ENCODE measurements at places on chromosomes 4 and X. TPM values are rescaled to one million over a fixed set of nuclear protein-coding genes. Genes with fewer than 3 reads are reported as not detected.

DNA sequence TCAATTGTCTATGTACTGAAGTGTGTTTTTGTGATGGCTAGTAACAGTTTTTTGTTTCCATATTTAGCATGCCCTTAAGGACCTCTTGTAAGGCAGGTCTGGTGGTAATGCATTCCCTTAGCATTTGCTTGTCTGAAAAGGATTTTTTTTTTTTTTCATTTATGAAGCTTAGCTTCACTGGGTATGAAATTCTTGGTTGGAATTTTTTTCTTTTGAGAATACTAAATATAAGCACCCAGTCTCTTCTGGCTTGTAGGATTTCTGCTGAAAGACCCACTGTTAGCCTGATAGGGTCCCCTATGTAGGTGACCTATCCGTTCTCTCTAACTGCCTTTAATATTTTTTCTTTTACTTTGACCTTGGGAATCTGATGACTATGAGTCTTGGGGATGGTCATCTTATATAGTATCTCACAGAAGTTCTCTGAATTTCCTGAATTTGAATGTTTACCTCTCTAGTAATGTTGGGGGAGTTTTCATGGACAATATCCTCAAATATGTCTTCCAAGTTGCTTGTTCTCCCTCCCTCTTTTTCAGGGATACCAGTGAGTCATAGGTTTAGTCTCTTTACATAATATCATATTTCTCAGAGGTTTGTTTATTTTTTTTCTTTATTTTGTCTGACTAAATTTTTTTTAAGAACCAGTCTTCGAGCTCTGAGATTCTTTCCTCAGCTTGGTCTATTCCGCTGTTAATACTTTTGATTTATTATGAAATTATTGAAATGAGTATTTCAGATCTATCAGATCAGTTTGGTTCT lies 157.1 kb upstream of the PGRMC2 start:
- no peak for DNase-seq

- DNase-seq = no peak
Measured at GRCh38 chrX:51874123-51874522, 19.3 kb upstream of the MAGED1 start.

MED12 gene
- total RNA-seq = 37.4 TPM

DNA sequence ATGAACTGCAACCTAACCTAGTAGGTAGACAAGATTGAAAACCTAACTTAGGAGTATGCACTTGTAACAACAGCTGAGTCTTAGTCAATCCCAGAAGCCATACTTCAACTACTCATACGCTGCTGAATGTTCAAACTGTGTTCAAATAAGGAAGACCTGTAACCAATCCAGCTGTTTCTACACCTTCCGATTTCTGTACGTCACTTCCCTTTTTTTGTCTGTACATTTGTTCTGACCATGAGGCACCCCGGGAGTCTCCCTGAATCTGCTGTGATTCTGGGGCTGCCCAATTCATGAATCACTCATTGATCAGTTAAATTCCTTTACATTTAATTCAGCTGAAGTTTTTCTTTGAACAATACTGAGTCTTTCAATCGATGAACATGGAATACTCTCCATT lies 89.5 kb downstream of the BMP3 start:
- no peak for DNase-seq

LEF1 gene
- total RNA-seq = 0.16 TPM

- no peak for DNase-seq
Measured at GRCh38 chrX:40003428-40004245, 94.1 kb downstream of the BCOR start.

GRCh38 chr4:165106518-165106917 lies 6.1 kb downstream of the TMEM192 start:
- DNase-seq = no peak

DNA sequence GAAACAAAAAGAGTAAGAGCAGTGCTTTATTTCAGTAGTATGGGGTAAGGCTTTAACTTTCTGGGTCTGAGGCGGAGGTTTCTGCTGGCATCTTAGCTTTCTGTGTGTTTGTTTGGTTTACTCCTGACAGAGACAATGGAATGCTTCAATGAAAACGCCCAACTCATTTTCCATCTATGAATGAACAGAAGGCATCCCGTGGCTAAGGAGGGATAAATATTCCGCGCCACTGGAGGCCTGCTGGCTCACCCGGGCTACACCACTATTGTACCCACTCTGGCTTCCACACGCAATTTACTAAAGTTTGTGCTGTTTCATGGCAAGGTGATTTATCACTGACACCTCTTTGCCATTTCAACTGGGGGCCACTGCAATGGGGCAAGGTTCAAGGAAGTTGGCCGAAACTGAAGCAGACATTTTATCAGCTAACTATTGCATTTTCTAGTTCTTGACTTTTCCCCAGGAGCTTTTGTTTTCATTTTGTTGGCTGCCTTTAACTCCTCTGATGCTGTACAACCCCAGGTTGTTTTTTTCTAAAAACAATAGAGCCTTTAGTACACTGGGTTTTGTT lies 32.8 kb upstream of the PPARGC1A start:
- no peak for DNase-seq

S100G gene
- total RNA-seq = not detected

C4orf50 gene
- not detected for total RNA-seq

GRCh38 chr4:187125062-187125461 lies 401.4 kb upstream of the FAT1 start:
- no peak for DNase-seq

DNA sequence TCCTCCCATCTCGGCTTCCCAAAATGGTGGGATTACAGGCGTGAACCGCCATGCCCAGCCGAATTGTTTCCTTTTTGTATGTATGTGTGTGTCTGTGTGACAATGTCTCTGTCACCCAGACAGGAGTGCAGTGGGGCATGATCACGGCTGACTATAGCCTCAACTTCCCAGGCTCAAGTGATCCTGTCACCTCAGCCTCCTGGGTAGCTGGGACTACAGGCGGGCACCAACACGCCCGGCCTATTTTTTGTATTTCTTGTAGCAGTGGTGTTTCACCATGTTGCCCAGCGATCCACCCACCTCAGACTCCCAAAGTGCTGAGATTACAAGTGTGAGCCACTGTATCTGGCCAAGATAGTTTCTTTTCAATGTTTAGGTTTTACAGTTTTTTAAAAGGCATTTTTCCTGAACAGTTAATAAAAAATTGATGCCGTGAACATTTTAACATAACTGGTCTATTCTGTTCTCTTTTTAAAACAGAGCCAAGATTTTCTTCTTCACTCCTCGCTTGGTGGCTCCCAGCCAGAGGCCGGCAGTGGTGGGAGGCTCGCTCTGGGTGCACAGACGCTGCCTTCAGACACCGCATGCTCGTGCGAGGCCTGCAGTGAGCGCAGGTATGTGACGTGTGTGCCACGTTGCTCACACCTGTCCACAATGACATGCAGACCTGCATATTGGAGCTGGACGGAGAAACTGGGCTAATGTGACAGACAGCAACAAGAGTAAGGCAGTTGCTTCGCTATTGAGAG lies 88.5 kb downstream of the FAM193A start:
- no peak for DNase-seq

RGN gene
- total RNA-seq = 15.3 TPM

GRCh38 chrX:107025545-107025944 lies 25.5 kb upstream of the MORC4 start:
- no peak for DNase-seq

- no peak for DNase-seq
Measured at GRCh38 chr4:181523973-181524372, 719.2 kb upstream of the TENM3 start.

GRCh38 chr4:139934057-139934707 lies 219.8 kb downstream of the MAML3 start:
- no peak for DNase-seq

ATP7A gene
- total RNA-seq = 5.8 TPM

ATP11C gene
- 7.2 TPM for total RNA-seq

DNA sequence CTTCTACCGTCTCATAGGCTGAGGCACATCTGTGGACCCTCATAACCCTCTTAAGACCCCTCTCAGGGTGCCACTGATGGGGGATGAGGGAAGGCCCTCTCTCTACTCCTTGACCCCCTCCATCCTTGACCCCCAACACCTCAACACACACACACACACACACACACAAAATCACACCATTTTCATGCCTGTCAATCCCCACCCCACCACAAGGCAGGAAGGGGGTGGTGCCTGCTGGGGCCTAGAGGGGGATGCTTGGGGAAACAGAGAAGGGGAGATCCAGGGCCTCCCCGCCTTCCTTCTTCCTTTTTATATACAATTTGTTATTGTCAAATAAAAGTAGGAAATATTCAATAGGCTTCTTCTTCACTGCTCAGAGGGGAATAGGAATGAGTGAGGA lies 1.2 kb upstream of the EBP start:
- no peak for DNase-seq

- DNase-seq = peak; percentile 64
Measured at GRCh38 chr4:16226816-16227461, 668 bp upstream of the TAPT1 start.

Measured in heart left ventricle (tissue), 16 donors.